Glutamatergic neuron (in vitro differentiated cells): ENCODE measurements at places on chromosomes 6 and 20.
A peak's percentile ranks its signal among the peaks of the same experiment; 100 is the strongest.

DNA sequence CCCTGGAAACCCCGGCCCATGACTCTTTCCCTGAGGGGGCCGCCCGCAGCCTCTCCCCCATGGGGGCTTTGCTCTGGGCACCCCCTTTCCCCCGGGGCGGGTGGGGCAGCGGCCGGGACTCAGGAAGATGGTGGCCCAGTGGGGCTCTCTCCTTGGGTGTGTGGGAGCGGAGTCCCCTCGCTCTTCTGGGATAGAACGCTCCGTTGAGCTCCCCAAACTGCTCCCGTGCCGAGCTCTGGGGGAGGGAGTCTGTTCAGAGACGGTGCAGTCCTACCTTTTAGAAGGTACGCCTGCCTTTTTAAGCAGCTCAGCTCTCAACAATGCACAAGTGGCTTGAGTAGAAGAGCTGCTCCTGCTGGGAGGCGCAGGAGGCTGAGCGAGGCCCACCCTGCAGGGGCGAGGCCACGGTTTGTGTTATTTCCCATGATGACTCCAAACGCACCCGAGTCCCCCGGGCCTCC lies 21.7 kb upstream of the BHLHE23 start:
- H3K27me3 ChIP-seq: peaks cover 17% of the 10 kb centered on the region
- H3K27ac ChIP-seq: no peak overlapping the region
- peak; percentile 16 for DNase-seq
- H3K36me3 ChIP-seq: no peaks in the 10 kb centered on the region
- H3K4me3 ChIP-seq: peak overlapping the region; percentile 67

- no peaks in the 10 kb centered on the region for H3K4me1 ChIP-seq
- no peak overlapping the region for H3K27ac ChIP-seq
- H3K27me3 ChIP-seq: peaks cover 7% of the 10 kb centered on the region
- no peak overlapping the region for H3K4me3 ChIP-seq
- no peak for DNase-seq
Measured at GRCh38 chr20:57175397-57176010, 90.9 kb downstream of the BMP7 start.

DNA sequence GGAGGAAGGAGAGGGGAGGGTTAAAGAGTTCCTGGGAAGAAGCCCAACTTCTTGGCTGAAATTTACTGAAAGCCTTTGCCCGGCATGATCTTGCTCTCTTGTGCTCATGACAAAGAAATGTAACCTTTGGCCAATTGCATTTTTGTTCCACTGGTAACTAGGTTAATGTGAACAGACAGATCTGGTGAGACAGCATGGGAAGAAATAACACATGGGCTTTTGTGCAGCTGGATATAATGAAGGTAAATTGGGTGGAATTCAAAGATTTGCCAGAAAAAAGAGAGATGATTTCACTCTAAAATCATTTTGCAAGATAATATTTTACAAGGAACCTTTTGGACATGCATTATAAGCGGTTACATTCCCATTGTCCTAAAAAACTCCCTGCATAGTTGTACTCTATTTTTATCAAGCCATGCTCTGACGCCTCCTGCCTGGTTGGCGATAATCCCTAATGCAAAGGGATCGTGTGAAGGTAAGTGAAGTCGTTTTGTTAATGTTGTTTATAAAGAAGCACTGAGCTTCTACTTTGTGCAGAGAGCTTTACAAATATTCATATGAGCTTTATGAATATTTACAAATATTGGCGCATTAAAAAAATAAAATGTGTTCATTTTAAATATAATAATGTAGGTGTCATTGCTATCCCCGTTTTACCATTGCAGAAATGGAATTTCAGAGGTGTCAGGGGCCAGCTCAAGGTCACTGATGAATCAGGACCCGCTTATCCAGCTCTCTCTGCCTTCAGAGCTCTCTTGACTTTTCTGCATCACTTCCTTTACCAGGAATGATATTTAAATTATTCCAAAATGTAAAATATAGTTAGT lies 161.3 kb upstream of the AGPAT4 start:
- DNase-seq: no peak
- H3K27me3 ChIP-seq: no peaks in the 10 kb centered on the region
- H3K4me1 ChIP-seq: no peaks in the 10 kb centered on the region
- H3K4me3 ChIP-seq: no peak overlapping the region
- H3K36me3 ChIP-seq: no peaks in the 10 kb centered on the region
- peak overlapping the region; percentile 60 for H3K27ac ChIP-seq

DNA sequence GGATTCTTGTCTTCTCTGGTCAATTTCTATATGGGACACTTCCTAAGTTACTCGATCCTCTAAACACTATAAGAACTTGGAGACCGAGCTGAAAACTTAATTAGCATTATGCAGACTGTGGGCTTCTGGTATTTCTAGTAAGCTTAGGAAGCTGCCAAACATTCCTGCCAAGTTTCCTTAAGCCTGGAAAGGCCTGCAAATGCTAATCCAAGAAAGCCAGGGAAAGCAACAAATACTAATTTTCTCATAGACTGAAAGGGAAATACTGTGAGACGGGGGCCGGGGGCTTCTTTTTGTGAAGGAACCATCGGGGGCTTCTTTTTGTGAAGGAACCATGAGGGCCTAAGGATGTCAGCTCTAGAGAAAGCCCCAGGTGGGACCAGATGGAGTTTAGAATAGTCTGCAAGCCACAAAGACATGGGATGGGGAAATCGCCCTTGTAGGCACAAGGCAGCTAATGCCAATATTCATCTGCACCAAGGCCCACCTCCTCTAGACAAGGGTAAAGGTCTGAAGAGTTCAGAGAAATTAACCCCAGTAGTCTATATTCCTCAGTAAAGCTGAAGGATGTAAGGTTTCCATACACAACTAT lies 332.4 kb upstream of the PRDM1 start:
- no peaks in the 10 kb centered on the region for H3K4me1 ChIP-seq
- no peak overlapping the region for H3K4me3 ChIP-seq
- no peaks in the 10 kb centered on the region for H3K36me3 ChIP-seq
- no peak overlapping the region for H3K27ac ChIP-seq
- no peak for DNase-seq
- peaks cover 2% of the 10 kb centered on the region for H3K27me3 ChIP-seq

DNA sequence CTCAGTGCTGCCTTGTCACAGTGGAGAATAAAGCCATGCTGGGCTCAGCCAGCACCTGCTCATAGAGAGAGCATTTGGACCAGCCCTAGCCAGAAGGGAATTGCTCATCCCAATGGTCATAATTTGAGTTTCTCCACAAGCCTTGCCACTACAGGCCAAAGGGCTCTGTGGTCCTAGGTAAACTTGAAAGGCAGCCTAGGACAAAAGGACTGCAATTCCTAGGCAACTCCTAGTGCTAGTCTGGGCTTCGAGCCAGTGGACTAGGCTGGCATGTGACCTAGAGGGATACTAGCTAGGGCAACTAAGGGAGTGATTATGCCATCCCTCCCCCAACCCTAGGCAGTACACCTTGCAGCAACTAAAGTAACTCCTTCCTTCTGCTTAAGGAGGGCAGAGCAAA lies 516.2 kb downstream of the BCKDHB start:
- H3K4me1 ChIP-seq: peaks cover 2% of the 10 kb centered on the region
- H3K36me3 ChIP-seq: no peaks in the 10 kb centered on the region
- no peak overlapping the region for H3K4me3 ChIP-seq
- DNase-seq: no peak
- no peaks in the 10 kb centered on the region for H3K27me3 ChIP-seq

GRCh38 chr20:1735417-1736089 lies 78.0 kb upstream of the SIRPG start:
- DNase-seq: no peak
- peaks cover 2% of the 10 kb centered on the region for H3K27me3 ChIP-seq
- no peak overlapping the region for H3K4me3 ChIP-seq
- H3K36me3 ChIP-seq: peaks cover 4% of the 10 kb centered on the region
- H3K27ac ChIP-seq: no peak overlapping the region

DNA sequence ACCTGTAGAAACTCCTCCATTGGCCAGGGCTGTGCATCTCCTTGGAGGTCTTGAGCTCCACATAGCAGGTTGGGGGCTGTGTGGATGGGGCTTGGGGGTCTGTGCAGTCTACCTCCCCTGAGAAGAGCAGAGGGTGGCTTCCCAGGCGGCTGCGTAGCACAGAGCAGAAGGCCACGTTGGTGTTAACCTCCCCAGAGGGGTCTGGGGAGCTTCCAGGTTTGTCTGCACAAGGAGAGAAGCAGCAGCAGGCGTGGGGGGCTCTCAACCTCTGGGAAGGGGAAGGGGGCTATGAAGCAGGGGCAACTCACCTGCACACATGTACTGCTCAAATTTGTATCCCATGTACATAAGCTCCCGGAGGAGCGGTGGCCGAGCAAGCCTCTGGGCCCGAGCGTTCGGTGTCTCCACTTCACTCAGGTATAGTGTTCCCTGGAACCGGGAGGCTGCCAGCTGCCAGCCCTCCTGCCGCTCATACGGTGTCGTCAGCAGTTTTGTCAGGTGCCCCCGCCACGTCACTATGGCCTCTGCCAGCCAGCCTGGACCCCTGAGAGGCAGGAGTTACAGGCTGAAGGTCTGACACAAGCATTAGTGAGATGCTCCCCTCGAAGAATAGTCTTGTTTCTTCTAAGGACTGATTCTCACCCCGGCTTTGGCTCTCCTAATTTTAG lies 1.2 kb downstream of the DXO start:
- H3K36me3 ChIP-seq: peaks cover 5% of the 10 kb centered on the region
- no peak for DNase-seq
- peaks cover 14% of the 10 kb centered on the region for H3K27me3 ChIP-seq
- no peak overlapping the region for H3K27ac ChIP-seq
- H3K4me3 ChIP-seq: peak overlapping the region; percentile 92

GRCh38 chr6:111410371-111410770 lies 72.6 kb downstream of the REV3L start:
- H3K27me3 ChIP-seq: no peaks in the 10 kb centered on the region
- no peak overlapping the region for H3K4me3 ChIP-seq
- DNase-seq: no peak
- no peaks in the 10 kb centered on the region for H3K4me1 ChIP-seq
- no peak overlapping the region for H3K27ac ChIP-seq
- no peaks in the 10 kb centered on the region for H3K36me3 ChIP-seq

- DNase-seq: no peak
- no peak overlapping the region for H3K4me3 ChIP-seq
- no peaks in the 10 kb centered on the region for H3K4me1 ChIP-seq
- no peaks in the 10 kb centered on the region for H3K36me3 ChIP-seq
Measured at GRCh38 chr20:51622004-51622874, 79.7 kb upstream of the NFATC2 start.

DNA sequence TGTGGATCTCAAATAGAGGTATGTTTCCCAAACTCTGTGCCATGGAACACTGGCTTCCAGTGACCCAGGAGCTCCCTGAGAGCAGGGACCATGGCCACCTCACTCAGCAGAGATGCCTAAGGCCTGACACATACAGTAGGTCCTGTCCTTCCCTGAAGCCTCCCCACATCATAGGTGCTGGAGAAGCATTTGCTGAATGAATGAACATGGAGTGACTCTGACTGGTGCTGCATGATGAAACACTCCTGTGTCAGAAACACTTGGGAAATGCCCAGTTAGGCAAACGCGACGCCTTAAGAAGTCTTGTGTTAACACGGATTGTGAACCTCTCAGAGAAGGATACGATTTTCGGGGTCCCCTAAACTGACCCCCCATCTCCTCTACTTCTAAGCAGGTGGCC lies 14.3 kb downstream of the SLA2 start:
- peaks cover 5% of the 10 kb centered on the region for H3K27me3 ChIP-seq
- no peaks in the 10 kb centered on the region for H3K36me3 ChIP-seq

GRCh38 chr6:107638493-107638892 lies 148.6 kb downstream of the SOBP start:
- H3K27ac ChIP-seq: no peak overlapping the region
- no peaks in the 10 kb centered on the region for H3K36me3 ChIP-seq
- peaks cover 7% of the 10 kb centered on the region for H3K4me1 ChIP-seq
- H3K27me3 ChIP-seq: peaks cover 9% of the 10 kb centered on the region

DNA sequence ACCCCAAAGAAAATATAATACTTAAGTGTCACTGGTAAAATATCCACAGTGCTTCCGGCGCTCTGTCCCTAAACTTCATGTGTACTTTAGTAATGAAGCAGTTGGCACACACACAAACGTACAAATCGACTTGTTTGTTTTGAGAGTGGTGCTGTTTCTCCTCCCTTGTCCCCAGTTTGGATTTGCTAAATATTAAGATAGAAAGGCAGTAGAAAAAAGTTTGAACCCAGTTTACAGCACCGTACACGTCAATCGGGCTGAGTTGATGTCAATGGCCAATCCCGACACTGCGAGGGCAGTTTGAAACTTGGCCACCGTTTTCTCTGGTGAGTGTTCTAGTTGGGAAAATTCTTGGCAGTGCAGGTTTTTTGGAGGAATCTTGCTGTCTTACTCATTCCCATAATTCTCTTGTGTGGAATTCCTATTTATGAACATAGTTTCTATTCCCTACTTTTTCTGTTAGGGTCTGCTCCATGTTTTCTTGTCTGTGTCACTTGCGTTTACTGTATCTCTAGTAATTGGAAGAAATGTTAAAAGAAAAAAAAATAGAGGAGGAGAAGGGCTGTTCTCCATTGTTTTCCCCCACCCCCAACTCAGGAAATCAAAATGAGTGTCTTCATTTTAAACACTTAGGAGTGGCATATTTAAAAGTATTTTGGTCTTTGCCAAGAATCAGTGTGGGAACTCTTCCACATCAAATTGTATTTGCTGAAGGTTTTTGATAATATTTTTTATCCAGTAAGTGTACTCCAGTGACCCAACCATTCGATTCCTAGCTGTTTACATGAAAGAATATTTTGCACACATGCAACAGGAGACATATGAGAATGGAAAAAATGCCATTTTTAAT lies 72.3 kb downstream of the OR2B2 start:
- peaks cover 14% of the 10 kb centered on the region for H3K4me1 ChIP-seq
- H3K27ac ChIP-seq: peak overlapping the region; percentile 76
- no peak overlapping the region for H3K4me3 ChIP-seq
- H3K36me3 ChIP-seq: no peaks in the 10 kb centered on the region

- no peak overlapping the region for H3K27ac ChIP-seq
- peaks cover 15% of the 10 kb centered on the region for H3K4me1 ChIP-seq
- H3K4me3 ChIP-seq: peak overlapping the region; percentile 90
- peak; percentile 39 for DNase-seq
- H3K36me3 ChIP-seq: no peaks in the 10 kb centered on the region
- peaks cover 32% of the 10 kb centered on the region for H3K27me3 ChIP-seq
Measured at GRCh38 chr6:165986914-165987482, 180.7 kb downstream of the TBXT start.

- no peak overlapping the region for H3K27ac ChIP-seq
- no peak overlapping the region for H3K4me3 ChIP-seq
- no peaks in the 10 kb centered on the region for H3K27me3 ChIP-seq
- DNase-seq: no peak
- peaks cover 3% of the 10 kb centered on the region for H3K4me1 ChIP-seq
Measured at GRCh38 chr20:59346061-59346460, 45.6 kb downstream of the EDN3 start.

DNA sequence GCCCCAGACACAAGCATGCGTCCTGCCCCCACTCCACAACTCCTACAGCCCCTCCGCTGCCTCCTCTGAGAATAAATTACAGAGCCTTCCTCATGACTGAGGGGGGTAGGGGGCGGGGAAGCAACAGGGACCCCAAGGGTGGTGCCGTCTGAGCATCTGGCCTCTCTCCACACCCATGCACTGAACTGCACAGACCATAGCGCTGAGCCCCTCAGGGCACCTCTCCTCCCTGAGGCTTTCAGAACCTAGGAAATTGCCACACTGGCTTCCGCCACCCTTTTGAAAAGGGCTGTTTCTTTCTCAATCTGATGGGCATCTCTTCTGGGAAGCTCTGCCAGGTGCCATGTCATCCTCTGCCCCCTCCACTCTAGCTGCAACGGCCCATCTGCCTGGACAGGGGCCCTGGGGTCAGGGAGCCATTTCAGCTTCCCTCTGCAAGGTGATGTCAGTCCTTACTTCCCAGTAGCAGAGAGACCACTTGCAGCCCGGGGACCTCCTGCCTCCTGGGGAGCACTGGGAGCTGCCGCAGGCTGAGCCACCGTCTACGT lies 2.5 kb downstream of the CST7 start:
- H3K4me3 ChIP-seq: peak overlapping the region; percentile 62
- peaks cover 3% of the 10 kb centered on the region for H3K27me3 ChIP-seq
- H3K27ac ChIP-seq: peak overlapping the region; percentile 59
- DNase-seq: no peak
- H3K4me1 ChIP-seq: peaks cover 19% of the 10 kb centered on the region
